Mesenteric fat pad (tissue), 1 donor: ENCODE measurements at places on chromosomes 16 and 17. TPM values are rescaled to one million over a fixed set of nuclear protein-coding genes. Genes with fewer than 3 reads are reported as not detected.

DNA sequence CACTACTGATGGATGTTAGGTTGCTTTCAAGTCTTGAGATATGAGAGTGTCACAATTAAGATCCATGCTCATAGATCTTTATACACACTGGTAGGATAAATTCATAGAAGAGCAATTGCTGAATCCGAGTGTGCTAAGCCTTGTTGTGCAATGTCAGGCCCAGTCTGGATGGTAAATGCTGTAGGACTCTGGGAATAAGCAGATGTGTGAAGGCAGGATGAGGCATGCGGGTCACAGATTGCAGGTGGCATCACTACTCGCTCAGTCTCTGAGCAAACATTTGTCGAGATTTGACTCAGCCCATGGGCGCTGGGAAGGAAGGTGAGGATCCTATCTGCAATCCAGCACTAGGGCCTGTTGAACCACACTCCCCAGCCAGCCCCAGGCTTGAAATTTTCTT lies 40.7 kb downstream of the TMEM186 start:
- DNase-seq = no peak

GRCh38 chr17:1055751-1056645 lies 59.1 kb downstream of the TIMM22 start:
- DNase-seq = no peak

DNA sequence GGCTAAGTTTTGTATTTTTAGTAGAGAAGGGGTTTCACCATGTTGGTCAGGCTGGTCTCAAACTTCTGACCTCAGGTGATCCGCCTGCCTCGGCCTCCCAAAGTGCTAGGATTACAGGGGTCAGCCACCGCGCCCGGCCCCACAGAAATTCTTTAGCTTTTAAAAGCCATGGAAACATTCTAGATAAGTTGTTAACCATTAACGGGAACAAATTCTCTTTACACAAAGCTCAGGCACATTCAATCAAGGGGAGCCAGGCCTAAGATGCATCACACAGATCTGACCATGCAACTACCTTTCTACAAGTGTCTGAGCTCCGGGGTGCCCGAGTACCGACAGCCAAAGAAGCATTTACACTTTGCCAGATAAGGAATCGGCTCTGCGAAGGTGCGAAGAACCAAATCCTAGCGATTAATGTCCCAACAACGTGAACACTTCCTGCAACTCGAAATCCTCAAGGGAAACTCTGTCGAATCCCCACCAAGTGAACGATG lies 1.0 kb downstream of the EMC8 start:
- DNase-seq = no peak

GRCh38 chr17:43400943-43401717 lies 2.3 kb downstream of the ARL4D start:
- no peak for DNase-seq

DNA sequence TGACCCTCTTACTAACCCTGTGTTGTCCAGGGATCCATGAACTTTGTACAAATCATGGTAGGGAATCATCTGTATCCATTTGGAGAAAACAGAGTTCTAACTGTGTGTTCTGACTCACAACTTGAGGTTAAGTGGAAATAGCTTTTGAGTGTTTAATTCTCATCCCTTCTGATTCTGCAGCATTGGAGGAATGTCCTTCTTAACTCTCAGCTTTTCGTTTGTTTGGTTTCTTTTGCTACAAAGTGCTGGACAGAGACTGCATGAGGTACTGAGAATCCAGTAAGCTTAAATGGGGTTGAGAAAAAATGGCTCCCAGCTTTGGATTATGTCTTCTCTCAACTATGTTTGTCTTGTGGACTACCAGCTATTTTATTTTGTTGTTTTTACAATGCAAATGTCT lies 352.1 kb upstream of the KIF2B start:
- no peak for DNase-seq

GRCh38 chr16:71410146-71410545 lies 31.7 kb downstream of the TLE7 start:
- DNase-seq = no peak

- DNase-seq = no peak
Observed at GRCh38 chr17:36945140-36945539, 3.6 kb upstream of the AATF start.

The SCARF1 gene
- total RNA-seq = 25.7 TPM

- DNase-seq = no peak
Observed at GRCh38 chr17:45747911-45748310, 36.2 kb upstream of the CRHR1 start.

GRCh38 chr16:71965223-71965622 lies 35.0 kb downstream of the PKD1L3 start:
- DNase-seq = no peak

- no peak for DNase-seq
Observed at GRCh38 chr17:58327363-58328194, 1.0 kb downstream of the TSPOAP1 start.

DNA sequence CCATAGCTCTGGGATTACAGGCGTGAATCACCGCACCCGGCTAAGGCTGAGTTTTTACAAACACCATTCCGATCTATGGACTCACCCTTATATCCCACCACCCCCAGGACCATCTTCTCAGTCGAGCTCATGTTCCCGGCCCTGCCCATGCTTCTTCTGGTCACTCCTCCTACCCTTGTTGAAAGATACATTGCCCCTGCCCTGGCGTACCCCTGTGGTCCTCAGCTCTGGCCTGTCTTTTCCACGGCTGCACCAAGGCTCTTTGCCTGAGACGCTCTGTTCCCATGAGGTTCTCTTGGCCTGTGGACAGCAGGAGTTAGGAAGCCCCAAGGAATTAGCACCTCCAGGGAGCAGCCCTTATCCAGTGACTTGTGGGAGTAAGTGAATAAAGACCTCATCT lies 379.4 kb upstream of the TNRC6C start:
- peak; percentile 64 for DNase-seq

The SOX15 gene
- total RNA-seq = not detected

The NPIPB12 gene
- 60.0 TPM for total RNA-seq

DNA sequence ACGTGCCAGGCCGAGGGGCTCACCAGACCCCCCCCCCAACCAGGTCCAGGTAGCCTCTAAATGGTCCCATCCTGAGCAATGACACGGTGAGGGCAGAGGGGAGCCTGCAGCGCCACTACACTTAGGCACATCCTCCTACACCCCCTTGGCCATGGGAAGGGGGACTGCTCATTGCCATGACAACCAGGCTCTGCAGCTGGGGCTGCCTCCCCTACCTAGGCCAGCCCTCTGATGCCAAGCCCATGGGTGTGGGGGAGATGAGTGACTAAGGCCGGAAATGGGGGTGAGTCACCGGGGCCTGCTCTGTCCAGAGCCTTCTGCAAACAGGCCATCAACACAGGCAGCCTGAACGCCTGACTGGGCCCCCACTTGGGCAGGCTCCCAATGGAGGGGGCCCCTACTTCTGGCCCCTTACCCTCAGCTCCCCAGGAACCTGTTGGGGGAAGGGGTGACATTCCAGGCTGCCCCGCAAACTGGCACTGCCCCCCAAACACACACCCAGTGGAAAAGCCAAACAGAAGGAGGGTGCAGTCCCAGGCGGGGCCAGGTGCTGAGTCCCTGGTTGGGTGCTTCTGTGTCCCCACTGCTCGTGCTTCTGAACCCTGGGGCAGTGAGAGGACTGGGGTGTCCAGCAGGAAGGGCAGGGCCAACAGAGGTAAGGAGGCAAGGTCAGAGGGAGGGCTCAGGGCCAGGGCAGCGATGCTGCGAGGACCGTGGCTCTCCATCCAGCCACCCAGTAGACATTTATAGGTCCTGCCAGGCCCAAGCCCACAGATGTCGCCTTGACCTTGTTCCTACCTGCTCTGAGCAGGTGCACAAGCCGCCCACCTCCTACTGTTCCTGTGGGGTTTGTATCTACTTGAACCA lies 8.2 kb downstream of the PLCD3 start:
- no peak for DNase-seq

The CRHR1 gene
- total RNA-seq = not detected

- peak; percentile 90 for DNase-seq
Observed at GRCh38 chr17:36592316-36592715, 637 bp downstream of the DHRS11 start.

The KRTAP1-1 gene
- not detected for total RNA-seq

DNA sequence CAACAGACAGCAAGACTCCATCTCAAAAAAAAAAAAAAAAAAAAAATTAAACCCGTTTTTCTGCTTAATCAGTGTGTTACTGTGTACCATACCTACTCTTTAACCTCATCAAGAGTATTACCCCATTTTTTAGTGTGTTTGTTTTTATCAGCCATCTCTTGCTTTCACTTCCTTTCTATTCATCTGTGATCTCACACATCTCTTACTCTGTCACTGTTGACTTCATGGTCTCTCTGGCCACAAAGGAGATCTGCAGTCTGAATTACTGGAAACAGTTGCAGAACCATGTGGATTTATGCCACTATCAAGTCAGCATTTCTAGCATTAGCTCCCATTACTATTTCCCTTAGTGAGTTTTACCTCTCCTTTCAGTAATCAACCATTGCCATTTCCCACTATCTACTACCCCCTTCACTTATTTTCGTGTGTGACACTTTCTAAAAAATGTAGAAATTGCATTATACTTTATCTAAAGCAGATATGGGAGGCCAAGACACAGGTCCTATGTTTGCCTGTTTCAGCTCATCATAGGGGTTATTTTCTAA lies 20.1 kb downstream of the NDEL1 start:
- DNase-seq = no peak

DNA sequence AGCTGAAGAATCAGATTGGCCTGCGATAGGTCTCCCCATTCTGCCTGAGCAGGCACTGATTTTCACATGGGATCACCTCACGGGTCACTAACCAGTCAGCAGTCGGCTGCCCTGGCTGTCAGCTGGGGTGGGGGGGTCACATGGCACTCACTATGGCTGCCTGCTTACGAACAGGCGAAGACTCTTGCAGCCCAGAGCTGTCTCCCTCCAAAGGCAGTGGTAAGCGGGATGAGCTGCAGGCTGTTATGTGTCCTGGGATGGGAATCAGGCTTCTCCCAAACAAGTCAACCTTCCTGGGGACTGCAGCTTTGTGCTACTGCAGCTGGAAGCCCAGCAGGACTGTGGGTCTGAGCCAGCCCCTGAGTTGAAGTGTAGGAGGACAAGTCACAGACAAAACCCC lies 29.0 kb upstream of the ADORA2B start:
- DNase-seq = peak; percentile 41

DNA sequence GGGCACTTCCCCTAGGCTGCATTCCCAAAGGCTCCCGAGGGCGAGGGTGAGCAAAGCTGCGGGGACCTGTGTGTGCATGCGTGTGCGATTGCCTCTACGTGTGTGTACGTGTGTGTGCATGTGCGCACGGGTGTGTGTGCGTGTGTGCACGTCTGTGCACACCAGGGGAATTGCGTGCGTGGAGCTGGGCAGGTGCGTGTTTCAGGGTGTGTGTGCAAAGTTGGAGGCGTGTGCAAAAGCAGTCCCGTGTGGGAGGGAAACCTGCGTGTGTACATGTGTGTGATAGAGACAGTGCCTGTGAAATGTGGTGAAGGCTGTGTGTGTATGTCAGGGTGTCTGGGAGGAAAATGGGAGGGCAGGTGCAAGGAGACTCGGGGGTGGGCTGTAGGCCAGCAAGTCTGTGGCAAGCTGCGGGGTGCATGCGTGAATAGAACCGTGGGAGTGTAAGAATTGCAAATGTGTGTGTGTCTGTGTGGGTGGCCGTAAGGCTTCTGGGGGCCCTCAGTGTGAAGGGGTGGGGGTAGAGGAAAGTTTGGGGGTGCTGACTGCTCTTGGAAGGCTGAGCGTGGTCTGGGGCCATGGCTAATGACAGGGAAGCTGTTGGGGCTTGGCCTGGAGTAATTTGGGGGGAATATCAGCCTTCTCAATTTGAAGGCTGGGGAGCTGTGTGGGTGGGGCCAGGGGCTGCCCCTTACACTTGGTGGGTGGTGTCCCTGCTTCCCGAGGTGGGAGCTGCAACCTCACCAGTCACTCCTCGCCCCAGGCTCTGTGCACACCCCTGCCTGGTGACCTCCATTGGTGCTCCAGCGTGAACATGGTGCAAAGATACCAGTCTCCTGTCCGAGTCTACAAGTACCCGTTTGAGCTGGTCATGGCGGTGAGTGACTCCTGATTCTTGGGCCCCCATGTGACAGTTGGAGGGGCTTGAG lies 644 bp downstream of the SEC14L5 start:
- DNase-seq = no peak

- no peak for DNase-seq
Observed at GRCh38 chr16:12211870-12212690, 235.5 kb downstream of the SNX29 start.

DNA sequence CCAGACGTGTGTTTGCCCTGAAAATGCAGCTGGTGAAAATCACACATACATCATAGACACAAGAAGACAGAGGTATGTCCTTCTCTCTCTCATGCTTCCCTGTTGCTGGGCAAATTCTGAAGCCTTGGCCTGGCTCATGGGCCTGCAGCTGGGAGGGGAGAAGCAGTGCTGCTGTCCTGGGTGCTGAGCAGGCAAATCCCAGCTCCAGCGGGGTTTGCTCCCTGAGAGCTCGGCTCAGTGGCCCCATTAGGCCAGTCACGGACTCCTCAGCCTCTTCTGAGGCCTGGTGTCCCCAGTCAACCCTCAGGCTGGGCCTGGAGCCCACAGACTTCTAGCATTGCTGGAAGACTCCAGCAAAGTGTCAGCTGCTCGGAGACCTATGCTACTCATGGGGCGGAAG lies 11.7 kb downstream of the RHBDL3 start:
- DNase-seq = no peak

The STRADA gene
- 34.3 TPM for total RNA-seq

DNA sequence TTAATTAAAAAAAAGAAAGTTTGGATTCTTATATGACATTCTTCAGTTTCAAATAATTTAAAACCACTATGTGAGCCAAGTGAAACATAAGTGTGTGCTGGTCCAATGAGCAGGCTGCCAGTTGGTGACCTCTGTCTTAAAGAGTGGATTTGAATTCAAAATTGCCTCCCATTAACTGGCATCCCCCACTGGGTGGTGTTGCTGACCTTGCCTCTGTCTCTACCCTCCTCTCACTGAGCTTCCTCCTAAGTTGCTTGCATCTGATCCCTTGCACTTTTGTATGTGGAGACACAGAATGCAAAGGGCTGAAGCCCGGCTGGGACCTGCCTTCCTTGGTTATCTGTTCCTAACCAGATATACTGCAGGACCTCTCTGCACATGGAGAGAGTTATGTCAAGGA lies 160.6 kb downstream of the CYLD start:
- DNase-seq = no peak

DNA sequence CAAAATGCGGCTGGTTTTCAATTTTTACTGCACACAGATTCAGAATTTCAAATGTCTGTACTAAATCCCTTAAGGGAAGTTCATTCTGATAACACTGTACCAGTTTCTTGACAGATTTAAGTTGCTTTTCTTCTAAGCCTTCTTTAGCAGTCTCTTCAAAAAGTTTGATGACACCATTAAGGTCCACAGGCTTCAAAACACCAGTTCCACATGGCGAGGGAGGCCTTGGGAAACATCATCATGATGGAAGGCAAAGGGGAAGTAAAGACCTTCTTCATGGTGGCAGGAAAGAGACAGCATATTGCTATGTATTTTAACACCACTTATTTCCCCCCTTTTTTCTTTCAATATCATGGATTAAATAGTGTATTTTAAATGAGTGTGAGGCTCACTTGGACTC lies 24.5 kb downstream of the NLRC5 start:
- no peak for DNase-seq
